Hepatocyte (in vitro differentiated cells): ENCODE measurements at places on chromosomes 2 and 18. TPM values are rescaled to one million over a fixed set of nuclear protein-coding genes. Genes with fewer than 3 reads are reported as not detected.

The REEP1 gene
- polyA plus RNA-seq = 20.8 and 21.5 TPM in 2 replicates

The FRZB gene
- polyA plus RNA-seq = 375 and 534 TPM in 2 replicates

The MRO gene
- polyA plus RNA-seq = 1.2 and 1.3 TPM in 2 replicates

The COL3A1 gene
- 6,699 and 6,726 TPM in 2 replicates for polyA plus RNA-seq

The AAMP gene
- 166 and 179 TPM in 2 replicates for polyA plus RNA-seq

The RND3 gene
- 110 and 118 TPM in 2 replicates for polyA plus RNA-seq
